Cerebellum (tissue), 4 donors: ENCODE measurements at places on chromosomes 4 and X.

DNA sequence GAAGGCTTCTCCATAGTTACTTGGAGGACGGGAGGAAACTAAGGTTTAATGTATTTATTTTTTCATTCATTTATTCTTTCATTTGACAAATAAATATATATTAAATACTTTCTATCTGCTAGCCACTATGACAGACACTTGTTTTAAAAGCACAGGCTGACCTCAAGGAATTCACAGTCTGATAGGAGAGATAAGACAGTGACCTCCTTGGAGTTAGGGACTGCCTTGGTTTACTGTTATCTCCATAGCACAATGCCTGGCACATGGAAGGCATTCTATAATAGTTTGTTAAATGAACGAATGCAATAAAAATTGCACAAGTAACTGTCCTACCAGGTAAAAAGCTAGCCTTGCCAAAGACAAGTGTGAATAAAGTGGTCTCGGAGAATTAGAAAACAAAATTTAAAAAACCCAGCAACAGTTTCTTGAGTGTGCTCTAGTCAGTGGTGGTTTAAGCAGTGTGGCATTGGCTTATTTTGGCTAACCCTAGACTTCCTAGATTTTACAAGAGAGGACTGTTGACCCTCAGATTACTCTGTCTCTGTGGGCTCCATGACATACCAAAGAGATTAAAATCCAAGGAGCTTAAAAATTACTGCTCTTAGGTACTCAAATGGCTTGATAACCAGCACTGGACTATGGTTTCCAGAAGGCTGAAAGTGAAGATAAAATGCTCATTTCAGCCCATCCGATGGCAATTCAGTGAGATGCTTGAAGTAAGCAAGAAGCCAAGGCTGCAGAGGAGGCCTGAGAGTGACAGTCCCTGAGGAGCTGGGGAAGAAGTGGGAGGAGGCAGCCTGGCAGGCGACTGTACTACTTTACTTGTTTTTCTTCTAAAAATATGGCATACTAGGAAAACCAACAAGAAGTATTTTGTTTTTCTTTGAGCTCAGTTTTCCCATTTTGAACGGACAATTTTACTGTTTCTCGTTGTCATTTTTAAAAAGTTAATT is 9.6 kb downstream of the AFP start:
- DNase-seq, result no peak

DNA sequence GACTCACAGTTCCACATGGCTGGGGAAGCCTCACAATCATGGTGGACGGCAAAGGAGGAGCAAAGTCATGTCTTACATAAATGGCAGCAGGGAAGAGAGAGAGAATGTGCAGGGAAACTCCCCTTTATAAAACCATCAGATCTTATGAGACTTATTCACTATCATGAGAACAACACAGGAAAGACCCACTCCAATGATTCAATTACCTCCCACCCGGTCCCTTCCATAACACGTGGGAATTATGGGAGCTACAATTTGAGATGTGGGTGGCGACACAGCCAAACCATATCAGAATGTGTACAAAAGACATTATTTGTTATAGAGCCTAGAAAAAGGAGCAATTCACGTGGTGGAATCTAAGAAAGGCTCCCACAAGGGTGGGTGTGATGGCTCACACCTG is 10.8 kb upstream of the HERC6 start:
- no peak for DNase-seq

GRCh38 chr4:11402192-11402591 is 26.5 kb downstream of the HS3ST1 start:
- DNase-seq, result no peak

DNA sequence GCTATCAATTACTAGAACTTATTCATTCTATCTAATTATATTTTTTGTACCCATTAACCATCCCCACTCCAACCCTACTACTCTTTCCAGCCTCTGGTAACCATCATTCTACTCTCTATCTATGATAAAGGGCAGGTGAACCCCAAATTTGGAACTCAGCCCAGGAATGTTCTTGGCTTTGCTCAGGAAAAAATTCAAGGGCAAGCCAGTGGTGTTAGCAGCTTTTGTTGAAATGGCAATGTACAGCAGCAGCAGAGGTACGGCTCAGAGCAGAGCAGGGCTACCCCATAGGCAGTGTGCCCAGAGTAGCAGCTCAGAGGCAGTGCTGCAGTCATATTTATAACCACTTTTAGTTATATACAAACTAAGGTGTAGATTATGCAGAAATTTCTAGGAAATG is 138.2 kb downstream of the RNF150 start:
- no peak for DNase-seq

DNA sequence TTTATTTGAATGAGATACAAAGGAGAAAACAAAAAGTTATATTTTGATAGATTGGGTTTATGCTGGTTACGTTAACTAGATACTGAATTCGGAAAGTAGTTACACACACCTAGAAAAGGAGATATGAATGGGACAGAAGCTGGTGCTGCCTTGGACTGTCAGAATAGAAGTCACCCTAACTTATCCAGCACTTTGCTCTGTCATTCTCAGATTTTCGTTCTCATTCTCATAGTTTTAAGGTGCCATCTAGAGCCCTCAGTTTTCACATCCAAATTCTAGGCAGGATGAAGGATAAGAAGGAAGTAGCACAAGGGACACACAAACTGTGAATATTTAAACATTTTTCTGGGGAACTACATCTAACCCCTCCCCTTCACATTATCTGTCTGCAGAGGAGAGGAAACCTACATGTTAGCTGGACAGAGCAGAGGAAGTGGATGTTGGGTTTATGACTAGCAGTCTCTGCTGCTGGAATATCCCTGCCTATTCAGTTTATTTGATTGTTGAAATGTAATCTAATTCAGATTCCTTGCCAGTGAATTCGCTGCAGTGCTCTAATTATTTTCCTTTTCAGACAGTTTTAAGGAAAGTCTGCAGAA is 521.9 kb downstream of the FAT4 start:
- no peak for DNase-seq

GRCh38 chr4:135383356-135384288 is 1182.0 kb upstream of the PABPC4L start:
- DNase-seq, result no peak

DNA sequence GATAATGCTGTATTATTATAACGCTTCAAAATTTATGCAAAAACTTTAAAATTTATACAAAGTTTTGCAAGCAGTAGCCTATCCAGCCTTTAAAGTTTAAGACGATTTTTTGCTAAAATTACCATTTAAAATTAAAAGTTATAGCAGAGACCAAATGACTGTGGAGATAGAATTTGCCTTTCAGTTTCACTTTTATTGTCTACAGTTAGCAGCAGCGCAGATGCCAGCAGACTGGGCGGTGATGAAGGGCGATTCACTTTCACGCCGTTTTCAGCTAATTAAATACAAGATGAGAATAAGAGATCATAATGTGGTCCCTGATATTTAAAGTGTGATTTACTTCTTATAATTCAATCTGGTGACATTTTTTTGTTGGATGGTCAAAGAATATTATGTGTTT is 1381.5 kb upstream of the ADGRL3 start:
- DNase-seq, result no peak
